DMS79 (cell line): ENCODE measurements at places on chromosomes 16 and 17.

DNA sequence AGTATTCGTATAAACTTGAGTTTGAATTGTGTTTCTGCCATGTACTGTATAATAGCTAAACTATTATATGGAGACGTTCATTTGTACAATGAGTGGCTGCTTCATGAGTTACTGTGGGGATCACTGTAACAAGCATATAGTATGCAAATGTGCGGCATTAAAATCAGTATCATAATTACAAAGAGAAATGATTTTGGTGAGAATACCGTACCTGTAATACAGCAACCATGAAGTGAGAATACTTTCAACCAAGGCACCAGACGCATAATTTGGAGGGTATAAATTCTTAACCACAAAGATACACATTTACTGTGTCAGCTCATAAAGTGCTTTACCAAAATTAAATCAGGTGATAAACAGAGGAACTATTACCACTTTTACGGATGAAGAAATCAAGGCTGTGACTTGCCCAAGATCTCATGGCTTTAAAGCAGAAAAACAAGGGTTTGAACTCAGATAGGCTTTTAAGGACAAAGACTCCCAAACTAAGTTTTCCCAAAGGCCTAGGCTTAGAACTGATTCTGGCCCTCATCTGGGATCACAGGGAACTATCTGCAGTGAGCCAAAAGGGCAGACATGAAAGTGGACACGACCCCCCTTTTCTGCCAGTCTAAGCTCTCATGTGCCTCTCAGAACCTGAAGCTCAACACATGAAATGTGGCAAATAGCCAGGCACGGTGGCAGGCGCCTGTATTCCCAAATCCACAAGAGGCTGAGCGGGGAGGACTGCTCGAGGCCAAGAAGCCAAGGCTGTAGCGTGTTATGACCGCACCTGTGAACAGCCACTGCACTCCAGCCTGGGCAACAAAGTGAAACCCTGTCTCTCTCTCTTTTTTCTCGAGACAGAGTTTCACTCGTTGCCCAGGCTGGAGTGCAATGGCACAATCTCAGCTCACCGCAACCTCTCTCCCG, 6.4 kb downstream of the RPS15A start:
- no peak for DNase-seq

GRCh38 chr16:72203401-72203800, 31.4 kb upstream of the PMFBP1 start:
- no peak for DNase-seq

GRCh38 chr17:18896146-18896545, 38.2 kb downstream of the PRPSAP2 start:
- no peak for DNase-seq

DNA sequence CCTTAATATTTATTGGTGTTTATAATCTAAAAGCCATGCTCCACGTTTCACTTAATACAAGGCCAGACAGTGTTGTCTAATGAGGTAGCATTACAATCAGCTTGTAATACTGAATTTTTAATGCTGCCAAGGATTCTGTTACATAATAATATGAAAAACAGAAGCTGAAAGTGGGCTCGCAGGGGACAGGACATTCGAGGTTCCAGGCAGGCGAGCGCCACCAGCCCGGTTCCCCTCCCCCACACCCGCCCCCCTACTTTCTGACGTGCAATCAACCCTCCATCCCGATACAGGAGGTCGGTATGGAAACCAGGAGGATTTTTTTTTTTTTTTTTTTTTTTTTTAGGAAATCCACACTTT, 6.2 kb upstream of the ZFHX3 start:
- DNase-seq, result no peak

DNA sequence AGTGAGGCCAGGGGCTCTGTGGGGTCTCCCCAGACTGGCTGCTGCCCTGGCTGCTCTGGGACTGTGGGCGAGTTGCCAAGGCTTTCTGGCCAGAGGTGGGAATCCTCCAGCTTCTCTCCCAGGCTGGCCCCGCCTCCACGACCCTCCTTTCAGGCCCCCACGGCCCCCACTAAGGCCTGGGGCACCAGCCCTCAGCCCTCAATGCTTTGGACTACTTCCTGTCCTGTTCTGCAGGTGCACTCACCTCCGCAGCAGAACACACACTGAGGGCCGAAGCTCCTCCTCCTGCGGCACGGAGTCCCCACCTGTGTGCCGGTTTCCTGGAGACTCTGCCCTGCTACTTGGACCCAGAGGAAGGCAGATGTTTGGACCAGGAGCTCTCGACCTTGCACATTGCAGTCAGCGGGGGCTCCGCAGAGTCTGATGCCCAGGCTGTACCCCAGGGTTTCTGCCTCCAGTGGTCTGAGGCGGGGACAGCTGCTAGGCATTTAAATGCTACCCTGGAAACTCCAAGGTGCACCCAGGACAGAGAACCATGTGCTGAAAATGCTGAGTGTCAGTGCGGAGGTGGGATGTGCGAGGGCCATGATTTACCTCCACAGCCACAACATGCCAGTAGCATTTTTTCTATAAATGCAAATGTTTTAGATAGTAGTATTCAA, 223.8 kb downstream of the IRF8 start:
- no peak for DNase-seq

GRCh38 chr17:78252111-78252634, 20.7 kb downstream of the TMEM235 start:
- DNase-seq, result no peak

DNA sequence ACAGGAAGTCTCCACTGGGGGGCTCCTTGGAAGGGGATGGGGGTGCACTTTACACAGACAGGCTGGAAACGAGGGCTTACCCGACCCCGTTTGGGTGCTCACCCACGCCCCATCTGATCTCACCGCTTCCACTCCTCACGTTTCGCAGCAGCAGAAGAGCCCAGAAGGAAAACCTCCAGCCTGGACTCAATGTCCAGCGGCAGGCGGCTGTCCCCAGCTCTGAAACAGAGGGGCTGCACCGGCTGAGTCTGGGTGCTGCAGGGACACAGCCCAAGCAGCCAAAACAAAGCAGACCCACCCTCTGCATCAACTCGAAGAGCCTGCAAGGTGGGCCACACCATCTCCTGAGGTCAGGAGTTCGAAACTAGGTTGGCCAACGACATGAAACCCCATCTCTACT, 3.9 kb downstream of the MEAK7 start:
- no peak for DNase-seq

GRCh38 chr17:35866341-35866950, 2.2 kb downstream of the HEATR9 start:
- DNase-seq, result peak; percentile 37

DNA sequence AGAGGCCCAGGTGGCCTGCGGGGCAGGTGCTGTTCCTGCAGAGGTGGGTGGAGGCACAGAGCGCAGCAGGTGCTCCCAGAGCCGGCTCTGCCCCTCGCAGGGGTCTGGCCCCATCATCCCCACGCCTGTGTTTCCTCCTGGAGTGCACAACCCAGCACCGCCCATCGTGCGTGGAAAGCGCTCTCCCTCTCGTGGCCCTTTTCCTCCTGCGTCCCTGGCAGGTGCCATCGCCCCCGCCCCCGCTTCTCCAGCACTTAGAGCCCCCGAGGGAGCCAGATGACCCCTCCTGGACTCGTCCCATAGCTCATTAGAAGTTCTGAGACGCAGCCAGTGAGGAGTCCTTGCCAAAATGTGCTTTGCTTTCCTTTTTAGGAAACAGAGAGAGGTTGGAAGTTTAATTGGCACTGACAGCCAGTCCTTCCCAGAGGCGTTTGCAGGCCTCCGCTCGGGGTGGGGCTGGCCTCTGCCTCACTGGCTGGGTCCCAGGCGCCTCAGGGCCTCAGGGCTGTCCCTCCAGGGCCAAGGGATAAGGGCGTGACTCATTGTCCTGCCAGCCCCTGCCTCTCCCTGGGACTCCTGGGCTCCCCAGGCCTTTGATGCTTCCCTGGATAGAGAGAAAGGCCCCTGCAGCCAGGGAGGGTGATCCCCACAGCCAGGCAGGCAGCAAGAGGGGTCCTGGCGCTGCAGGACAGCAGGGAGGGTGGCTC, 32.2 kb upstream of the CHMP6 start:
- DNase-seq, result no peak

- DNase-seq, result no peak
Measured at GRCh38 chr16:85393674-85394451, 219.3 kb upstream of the GSE1 start.

GRCh38 chr16:66097751-66098150, 268.7 kb upstream of the CDH5 start:
- no peak for DNase-seq

- no peak for DNase-seq
Measured at GRCh38 chr17:50112694-50113093, 17.3 kb downstream of the SAMD14 start.

GRCh38 chr16:2596747-2597559, 59.1 kb downstream of the PDPK1 start:
- no peak for DNase-seq

DNA sequence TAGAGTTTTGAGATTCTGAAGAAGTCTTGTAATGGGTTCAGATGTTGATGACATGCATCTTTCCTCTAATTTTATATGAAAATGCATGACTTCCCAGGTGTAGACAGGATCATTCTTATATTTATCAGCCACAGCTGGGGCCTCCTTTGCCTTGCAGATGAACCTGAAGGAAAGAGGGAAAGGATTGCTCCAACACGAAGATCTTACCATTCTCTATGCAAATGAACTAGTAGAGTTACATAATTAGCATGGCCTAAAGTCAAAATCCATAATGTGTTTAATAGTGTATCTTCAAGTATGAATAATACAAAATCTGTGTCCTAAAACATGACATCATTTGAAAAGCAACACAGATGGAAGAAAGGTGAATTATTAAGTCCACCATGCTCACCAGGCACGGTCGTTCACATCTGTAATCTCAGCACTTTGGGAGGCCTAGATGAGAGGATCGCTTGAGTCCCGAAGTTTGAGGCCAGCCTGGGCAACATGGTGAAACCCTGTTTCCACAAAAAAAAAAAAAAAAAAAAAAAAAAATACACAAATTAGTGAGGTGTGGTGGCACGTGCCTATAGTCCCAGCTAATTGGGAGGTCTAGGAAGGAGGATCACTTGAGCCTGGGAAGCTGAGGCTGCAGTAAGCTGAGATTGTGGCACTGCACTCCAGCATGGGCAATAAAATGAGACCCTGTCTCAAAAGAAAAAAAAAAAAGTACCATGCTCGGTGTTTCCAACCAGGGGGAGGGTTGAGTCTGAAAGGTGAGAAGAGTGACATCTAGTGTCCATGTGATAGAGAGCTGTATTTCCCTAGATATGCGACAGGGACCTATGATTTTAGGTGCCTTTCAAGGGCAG, 6.3 kb downstream of the VWA3A start:
- peak; percentile 16 for DNase-seq

DNA sequence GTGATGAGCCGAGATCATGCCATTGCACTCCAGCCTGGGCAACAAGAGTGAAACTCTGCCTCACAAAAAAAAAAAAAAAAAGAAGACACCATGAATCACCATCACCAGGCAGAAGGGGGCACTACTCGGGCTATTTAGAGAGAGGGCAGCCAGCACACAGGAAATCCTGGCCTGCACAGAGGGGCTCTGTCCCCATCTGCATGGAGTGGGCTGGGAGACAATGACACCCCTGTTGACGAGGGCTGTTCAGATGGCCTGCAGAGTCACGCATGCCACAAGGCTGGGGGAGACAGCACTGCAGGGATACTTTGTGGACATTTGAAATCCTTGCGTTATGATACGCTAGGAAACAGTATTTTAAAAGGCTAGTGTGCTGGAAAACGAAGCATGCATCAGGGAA, 48.3 kb downstream of the CUEDC1 start:
- no peak for DNase-seq

DNA sequence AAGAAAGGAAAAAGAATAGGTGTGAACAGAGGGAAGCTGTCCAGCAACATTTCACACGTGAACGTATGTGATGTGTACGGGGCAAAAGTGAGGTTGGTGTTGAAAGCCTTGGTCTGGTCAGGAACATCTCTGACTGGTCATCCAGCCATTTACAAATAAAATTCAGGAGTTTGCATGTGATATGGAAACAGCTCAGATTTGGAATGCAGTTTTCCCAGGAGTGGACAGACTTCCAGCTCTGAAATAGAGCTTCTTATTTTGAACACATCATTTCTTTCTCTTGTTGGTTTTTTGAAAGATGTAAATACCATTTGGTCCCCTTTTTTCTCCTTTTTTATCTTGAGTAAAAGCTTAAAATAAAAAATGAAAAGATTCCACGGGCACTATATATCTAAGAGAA, 566.2 kb upstream of the ZFHX3 start:
- no peak for DNase-seq

DNA sequence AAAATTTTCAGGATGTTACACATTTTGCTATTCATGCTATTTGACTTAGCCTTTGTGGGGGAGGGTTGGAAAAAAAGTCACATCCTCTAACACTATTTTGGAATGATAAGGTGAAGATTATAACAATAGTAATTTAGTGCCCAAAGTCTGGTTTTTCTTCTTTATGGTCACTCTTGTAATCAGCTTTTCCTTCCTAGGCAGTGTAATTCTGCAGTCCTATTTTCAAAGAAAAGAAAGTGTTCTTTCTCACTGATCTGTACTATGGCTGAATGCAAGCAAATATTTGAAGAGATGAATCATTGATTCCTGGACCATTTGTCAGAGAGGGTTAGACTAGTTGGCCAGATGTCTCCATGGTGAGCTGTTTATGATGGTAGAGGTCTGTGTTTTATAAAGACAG, 8.4 kb downstream of the RSPRY1 start:
- DNase-seq, result no peak

- no peak for DNase-seq
Measured at GRCh38 chr16:14146445-14146844, 75.3 kb downstream of the MRTFB start.

- no peak for DNase-seq
Measured at GRCh38 chr16:55037046-55037445, 106.4 kb downstream of the IRX5 start.

GRCh38 chr16:88532434-88533241, 37.6 kb upstream of the ZC3H18 start:
- DNase-seq, result no peak

GRCh38 chr17:27782791-27783206, 17.5 kb downstream of the NOS2 start:
- no peak for DNase-seq

DNA sequence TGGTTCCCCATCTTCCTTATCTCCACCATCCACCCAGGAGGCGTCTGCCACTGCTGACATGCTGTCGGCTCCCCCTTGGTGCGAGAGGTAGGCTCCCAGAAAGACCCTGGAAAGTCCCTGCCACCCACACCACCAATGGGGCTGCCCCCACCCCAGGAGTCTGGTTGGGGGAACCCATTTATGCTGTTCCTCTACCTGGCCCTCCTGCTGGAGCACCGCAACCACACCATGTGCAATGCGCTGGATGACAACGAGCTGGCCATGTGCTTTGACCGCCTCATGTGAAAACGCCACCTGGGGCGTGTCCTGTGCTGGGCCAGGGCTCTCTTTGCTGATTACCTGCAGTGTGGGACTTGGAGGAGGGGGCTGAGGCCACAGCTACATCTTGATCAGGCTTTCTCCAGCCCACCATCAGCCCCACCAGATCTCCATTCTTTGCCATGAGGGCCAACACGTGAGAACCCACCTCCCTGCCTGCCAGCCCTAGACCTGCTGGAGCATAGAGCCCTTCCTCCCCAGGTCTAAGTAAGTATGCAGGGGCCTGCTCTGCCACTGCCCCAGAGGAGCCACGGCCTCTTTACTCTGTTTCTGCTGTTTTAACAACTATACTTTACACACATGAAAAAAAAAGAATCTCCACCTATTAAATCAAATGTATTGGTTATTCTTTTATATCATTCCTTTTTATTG, 7.9 kb upstream of the ALDH3A1 start:
- no peak for DNase-seq

GRCh38 chr16:85902366-85903155, 3.6 kb downstream of the IRF8 start:
- no peak for DNase-seq
